ENCODE measurements at places on chromosomes 13 and 19. TPM values are rescaled to one million over a fixed set of nuclear protein-coding genes. Genes with fewer than 3 reads are reported as not detected.
A peak's percentile ranks its signal among the peaks of the same experiment; 100 is the strongest.

Gene CDC37
- 280 TPM for total RNA-seq

Gene MAG
- not detected for total RNA-seq

Gene HDGFL2
- 77.3 TPM for total RNA-seq

Gene LGALS14
- not detected for total RNA-seq

Gene OR7C1
- not detected for total RNA-seq

DNA sequence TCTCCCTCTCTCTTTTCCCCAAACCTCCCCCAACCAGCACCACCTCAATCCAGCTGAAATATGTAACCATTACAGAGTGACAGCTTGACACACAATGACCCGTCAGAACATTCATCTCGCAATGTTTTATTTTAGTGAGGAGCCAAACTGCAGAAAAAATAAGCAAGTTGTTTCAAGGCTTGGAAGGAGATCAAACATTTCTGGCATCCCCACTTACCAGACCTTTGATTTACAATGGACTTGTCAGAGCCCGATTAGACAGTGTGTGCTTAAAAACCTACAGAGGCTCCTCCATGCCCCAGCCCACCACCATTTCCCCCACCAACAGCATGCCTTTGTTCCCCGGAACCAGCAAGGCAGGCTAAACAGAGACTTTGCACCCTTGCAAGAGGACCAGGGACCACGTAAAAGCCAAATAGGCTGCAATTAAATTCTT is 382.8 kb upstream of the ZNF507 start:
- no peak for DNase-seq

DNA sequence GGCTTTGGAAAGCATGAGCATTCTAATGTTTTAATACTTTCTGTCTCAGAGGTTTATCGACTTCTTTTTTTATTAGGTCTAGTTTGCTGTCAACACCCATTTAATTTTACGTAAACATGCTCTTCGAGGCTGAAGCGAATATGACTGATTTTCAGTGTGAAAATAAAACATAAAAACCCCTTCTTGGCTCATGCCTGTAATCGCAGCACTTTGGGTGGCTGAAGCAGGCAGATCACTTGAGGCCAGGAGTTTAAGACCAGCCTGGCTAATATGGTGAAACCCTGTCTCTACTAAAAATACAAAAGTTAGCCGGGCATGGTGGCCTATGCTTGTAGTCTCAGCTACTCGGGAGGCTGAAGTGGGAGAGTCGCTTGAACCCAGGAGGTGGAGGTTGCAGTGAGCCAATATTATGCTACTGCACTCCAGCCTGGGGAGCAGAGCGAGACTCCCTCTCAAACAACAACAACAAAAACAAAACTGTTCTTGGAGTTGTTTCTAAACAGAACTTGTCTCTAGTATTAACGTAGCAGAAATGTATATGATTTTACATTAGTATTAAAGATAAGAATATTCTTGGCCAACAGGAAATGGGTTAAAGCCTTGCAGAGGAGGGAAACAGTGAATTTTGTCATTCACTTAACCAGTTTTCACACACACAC is 7.1 kb upstream of the IGFL3 start:
- no peak for DNase-seq

GRCh38 chr13:106468207-106468606 is 67.3 kb downstream of the EFNB2 start:
- no peak for DNase-seq

DNA sequence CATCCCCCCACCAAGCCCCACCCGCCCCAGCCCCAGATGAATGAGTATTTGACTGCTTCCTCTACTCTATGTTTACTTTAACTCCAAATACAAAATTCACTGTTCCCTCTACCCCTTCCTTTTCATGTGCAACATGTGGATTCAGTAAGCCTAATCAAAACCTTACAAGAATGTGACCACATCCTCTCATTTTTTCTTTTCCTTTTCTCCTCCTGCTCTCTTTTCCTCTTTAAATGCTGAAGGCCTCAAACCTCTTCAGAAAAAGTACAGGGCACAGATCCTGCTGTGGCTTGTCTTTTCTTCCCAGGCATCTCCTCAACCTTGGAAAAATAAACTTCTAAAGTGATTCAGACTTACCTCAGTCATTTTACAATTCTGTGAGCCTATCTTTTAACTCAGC is 119.0 kb downstream of the MYCBP2 start:
- DNase-seq, result peak; percentile 68

DNA sequence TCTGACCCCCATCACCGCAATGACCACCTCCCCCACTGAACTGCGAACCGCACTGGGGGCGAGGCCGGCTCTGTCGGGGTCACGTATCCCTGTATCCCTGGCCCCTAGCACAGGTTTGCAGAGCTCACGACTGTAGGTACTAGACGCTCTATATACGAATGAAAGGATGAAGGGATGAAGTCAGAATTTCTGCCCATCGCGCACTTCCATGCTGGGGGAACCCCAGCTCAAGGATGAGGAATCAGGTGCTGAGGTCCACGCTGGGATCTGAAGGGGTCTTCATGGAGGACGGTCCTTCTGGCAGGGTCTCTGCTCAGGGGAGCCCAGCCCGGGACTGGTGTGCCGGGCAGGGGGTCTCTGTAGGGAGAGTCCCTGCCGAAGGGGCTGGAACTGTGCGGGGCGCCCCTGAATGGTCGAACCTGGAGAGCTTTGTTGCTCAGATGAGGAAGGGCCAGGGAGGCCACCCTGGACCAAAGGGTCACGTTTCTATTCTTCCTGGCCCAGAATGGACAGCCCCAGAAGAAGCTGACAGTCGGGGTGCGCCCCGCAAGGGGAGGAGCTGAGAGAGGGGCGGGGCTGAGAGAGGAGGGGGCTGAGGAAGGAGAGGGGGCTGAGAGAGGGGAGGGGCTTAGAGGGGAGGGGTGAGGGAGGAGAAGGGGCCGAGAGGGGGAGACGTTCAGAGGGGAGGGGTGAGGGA is 37.9 kb upstream of the SEMA6B start:
- DNase-seq, result no peak

GRCh38 chr19:7979011-7979410 is 26.4 kb downstream of the ELAVL1 start:
- no peak for DNase-seq

GRCh38 chr13:99746637-99747402 is 224.7 kb downstream of the ZIC5 start:
- DNase-seq, result no peak

DNA sequence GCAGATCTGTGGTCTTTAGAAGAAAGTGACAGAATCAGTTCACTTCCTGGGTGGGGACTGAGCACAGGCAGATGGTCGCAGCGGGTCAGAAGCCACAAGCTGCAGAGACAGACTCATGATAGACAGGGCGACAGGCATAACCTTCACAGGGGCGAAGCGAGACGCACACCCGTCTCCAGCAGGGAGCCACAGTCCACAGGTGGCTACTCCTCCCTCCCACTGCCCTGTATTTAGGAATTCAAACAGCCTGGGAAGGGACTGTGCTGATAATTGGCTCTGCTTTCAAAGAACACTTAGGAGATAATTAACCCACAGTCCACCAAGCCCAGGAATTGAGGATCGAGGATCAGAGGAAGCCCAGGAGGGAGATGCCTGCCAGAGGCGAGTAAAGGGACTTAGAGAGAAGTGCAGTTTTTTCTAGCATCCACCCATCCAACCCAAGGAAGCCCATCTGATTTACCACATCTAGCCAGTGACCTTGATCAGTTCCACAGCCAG is 23.2 kb downstream of the RFX2 start:
- DNase-seq, result no peak

- DNase-seq, result no peak
Observed at GRCh38 chr13:23752111-23753001, 136.8 kb downstream of the MIPEP start.

GRCh38 chr13:46604226-46604990 is 51.4 kb downstream of the LRCH1 start:
- no peak for DNase-seq

DNA sequence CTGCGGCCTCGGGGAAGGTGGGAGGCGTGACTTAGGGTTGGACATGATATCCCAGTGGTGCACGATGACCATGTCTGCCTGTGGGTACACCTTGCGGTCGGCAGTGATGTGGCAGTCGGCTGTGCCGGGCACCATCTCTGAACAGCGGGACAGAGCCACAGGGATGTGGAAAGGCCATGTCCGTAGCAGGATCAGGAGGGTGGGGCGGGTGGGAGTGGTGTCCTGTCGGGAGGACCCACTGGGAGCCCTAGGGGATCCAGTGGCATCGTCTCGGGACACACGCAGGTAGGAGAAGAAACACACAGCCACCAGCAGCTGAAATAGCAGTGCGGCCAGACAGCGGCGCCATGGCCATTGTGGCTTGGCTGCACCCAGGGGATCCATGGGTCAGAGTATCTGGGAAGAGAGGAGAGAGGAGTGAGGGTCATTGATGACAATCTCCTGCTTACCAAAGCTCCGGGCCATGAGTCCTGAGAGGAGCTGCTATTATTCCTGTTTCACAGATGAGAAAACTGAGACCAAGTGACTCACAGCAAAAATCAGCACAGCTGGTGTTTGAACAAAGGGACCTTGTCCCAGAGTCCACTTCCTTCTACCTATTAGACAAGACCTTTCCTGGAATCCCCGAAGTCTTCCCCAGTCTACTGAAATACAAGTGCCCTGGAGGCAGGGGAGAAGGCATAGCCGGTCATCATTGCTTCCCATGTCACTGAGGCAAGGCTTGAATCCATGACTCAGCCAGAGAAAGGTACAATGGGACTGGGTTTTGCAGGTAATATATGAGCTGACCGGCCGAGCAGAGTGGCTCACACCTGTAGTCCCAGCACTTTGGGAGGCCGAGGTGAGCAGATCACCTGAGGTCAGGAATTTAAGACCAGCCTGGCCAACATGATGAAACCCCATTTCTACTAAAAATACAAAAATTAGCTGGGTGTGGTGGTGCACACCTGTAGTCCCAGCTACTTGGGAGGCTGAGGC is 5.2 kb upstream of the FUT6 start:
- DNase-seq, result no peak

DNA sequence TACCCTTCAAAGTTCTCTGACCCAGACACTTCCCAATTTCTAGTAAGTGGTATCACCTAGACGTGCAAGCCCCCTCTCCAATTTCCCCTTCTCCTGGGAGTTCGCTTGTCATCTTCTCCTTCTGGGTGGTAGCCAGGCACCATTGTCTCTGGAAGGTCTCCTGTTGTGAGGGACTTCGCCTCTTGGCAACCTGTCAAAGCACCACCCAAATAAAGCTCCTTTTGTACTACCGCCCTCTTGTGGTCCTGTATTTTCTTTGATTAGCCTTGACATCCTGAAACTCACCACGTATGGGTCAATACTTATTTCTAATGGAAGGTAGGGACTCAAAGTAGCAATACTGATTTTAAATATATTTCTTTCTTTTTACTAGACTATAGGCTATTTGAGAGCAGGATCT is 8.2 kb downstream of the GPC5 start:
- peak; percentile 9 for DNase-seq

GRCh38 chr19:12965017-12965811 is 4.2 kb upstream of the DAND5 start:
- peak; percentile 57 for DNase-seq

GRCh38 chr13:98974053-98974452 is 3.8 kb downstream of the DOCK9 start:
- DNase-seq, result no peak

GRCh38 chr13:49690133-49690994 is 922 bp downstream of the EBPL start:
- DNase-seq, result peak; percentile 33

DNA sequence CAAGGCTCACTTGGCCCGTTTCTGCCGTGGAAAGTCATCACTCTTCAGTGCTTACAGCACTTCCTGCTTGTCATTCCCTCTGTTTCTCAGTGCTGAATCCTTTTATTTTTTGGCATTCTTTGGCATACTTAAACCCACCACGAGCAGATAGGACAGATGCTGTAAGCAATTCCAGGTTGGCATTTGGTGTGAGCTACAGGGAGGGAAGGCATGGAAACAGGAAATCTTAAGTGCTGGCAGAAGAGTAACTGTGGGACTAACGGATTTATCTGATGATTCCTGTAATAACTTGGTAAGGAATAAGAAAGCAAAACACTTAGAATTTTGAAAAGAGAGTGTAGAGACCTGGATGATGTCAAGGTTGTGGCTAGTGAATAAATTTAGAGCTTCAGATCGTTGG is 273.4 kb downstream of the GPC6 start:
- DNase-seq, result no peak

- no peak for DNase-seq
Observed at GRCh38 chr19:29928831-29929230, 13.2 kb upstream of the URI1 start.

DNA sequence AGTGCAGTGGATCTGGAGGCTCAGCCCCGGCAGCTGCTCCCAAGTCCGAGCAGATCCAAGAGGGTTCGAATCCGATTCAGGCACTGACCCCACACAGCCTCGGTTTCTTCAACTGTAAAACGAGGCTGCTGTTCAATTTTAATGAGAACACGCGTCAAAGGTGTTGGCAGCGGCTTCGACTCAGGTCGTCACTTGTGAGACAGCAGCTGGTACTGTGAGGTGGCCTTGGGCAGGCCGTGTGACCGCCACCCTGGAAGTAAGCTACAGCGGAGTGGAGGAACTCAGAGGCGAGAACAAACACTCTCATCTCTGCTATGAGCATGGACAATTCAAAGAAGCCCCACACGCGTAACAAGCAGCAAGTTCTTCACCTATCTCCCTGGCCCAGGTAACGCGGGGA is 9.7 kb downstream of the MAP2K2 start:
- DNase-seq, result no peak

GRCh38 chr19:39765091-39766076 is 13.3 kb upstream of the LEUTX start:
- peak; percentile 15 for DNase-seq

DNA sequence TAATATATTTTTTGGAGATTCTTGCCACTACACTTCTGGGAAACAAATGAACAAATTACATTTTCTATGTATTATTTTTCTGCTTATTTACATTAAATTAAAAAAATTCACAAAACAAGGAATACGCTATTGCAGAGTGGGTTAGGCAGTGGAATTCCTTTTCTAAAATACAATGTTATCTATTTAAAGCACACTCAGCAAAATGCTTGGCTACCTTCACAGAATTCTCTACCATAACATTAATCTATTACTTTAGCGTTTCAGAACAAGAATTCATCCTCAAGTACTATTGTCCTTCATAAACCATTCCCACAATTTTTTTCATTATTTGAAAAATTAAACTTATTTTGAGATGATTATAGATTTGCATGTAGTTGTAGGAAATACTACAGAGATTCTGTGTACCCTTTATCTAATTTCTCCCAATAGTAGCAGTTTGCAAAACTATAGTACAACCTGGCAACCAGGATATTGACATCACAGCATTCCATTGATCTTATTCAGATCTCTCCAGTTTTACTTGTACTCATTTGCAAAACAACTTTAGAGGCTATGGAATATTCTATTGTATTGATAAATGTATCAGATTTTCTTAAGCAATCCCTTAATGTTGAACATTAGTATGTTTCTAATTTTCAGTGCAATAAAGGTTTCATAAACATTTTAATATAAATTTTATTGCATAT is 120.9 kb downstream of the DLEU7 start:
- DNase-seq, result no peak

DNA sequence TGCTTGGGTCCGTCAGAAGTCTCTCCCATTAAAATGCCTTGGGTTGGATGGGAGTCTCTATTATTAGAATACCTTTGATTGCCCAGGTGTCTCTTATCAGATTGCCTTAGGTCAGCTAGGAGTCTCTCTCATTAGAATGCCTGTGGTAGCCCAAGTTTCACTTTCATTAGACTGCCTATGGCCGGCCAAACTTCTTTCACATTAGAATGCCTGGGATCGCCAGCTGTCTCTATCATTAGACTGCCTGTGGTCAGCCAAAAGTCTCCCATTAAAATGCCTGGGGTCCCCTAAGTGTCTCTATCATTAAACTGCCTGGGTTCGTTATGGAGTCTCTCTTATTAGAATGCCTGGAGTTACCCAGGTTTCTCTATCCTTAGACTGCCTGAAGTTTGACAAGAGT is 1476.7 kb downstream of the UQCRFS1 start:
- DNase-seq, result no peak
